IMR-90 (cell line): ENCODE measurements at places on chromosomes 1 and 21. TPM values are rescaled to one million over a fixed set of nuclear protein-coding genes. Genes with fewer than 3 reads are reported as not detected.

DNA sequence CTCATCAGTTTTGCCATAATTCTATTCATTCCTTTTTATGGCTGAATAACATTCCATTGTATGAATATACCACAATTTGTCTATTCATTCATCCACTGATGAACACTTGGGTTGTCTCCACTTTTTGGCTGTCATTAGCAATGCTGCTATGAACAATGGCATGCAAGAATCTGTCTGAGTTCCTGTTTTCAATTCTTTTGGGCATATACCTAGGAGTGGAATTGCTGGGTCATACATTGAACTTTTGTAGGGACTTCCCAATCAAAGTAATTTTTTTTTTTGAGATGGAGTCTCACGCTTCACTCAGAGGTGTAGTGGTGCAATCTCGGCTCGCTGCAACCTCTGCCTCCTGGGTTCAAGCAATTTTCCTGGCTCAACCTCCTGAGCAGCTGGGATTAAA lies 34.9 kb downstream of the AADACL4 start:
- H3K4me1 ChIP-seq, result no peaks in the 10 kb centered on the region
- H3K27me3 ChIP-seq, result no peaks in the 10 kb centered on the region; the same call in 1 of the 2 replicates
- no peak overlapping the region for H3K4me3 ChIP-seq
- no peak for DNase-seq

DNA sequence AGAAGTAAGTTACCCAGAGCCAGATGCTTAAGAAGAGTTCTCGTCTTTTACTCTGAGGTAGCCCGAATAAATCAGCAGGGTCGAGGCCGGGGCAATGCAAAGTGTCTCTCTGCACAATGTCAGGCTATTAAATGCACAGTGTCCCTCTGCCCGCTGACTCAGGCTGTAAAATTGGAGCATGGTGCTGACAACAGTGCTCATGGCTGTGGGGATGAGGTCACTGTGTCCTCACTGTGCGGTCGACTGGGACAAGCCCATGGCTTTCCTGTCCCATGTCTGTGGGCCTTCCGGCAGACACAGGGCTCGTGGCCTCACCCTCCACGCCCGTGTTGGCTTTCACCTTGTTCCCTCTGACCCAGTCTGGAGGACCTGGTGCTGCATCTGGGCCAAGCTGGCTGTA lies 14.6 kb upstream of the SLC2A1 start:
- no peaks in the 10 kb centered on the region for H3K27me3 ChIP-seq
- H3K36me3 ChIP-seq, result peaks cover 10% of the 10 kb centered on the region
- DNase-seq, result no peak
- peaks cover 5% of the 10 kb centered on the region for H3K4me1 ChIP-seq

- DNase-seq, result no peak
- H3K4me1 ChIP-seq, result peaks cover 16% of the 10 kb centered on the region
- H3K27ac ChIP-seq, result peak overlapping the region; percentile 84; the same call in 1 of the 2 replicates
- no peak overlapping the region for H3K4me3 ChIP-seq
Measured at GRCh38 chr1:8438489-8438888, 120.6 kb downstream of the SLC45A1 start.

SEC16B gene
- 2.8 and 4.3 TPM in 2 replicates for total RNA-seq

CHIA gene
- not detected in 2 replicates for total RNA-seq

- DNase-seq, result peak; percentile 72
- peaks cover 5% of the 10 kb centered on the region; the same call in 1 of the 2 replicates for H3K27me3 ChIP-seq
- no peaks in the 10 kb centered on the region for H3K36me3 ChIP-seq
Measured at GRCh38 chr1:229258031-229258756, 12.7 kb upstream of the RAB4A start.
